ENCODE measurements at places on chromosomes 16 and 17.

DNA sequence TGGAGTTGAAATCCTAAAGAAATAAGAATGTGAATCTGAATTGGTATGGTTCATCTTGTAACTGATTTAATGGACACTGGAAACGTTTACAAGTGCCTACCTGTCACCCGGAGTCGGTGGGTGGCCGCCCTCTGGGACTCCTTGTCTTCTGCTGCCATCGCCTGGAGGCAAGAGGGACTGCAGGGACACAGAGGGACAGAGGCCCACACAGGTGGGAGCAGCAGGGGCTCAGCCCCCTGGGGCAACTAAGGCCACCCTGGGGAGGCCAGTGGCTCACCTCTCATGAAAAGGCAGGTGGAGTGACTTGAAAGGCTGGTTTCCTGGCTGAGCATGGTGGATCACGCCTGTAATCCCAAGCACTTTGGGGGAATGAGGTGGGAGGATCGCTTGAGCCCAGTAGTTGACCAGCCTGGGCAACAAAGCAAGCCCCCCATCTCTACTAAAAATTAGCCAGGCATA, 23.2 kb downstream of the TMEM92 start:
- DNase-seq: peak; percentile 67

DNA sequence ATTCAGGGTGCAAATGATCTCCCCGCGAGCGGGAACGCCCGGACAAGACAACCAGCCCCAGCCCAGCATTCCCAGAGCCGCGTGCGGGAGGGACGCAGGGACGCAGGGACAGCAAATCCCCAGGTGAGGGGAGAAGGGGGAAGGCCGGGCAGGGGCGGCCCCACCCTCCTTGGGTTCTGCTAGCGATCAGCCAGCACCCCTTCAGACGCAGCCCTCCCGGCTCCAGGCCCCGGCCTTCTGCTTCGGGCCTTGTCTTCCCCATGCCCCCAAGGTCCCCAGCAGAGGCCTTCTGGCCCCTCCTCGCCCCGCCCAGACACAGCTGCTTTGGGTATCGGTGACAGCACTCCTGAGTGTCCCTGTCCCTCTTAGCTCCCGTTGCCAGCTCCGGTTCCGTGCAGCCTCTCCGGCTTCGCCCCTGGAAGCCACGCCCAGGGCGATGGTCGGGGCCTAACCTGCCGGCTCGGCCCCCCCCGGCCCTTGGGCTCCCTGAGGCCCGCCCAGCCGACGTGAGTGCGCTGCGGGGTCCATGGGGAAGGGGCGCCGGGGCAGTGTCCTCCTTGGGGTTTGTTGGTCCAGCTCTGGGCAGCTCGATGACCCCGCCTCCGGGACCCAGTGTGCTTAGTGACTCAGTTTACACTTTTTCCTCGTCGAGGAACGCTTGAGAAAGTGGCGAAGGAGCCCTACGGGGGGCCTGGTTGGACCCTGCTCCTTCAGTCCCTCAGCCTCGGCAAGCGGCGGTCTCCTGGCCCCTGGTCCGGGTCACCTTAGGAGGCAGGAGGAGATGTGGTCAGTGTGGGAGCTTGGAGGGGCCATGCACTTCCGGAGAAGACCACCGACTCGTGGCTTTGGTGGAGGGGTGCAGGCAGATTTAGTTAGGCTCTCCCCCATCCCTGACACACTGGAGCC, 50.5 kb upstream of the AMZ2 start:
- DNase-seq: no peak

- DNase-seq: no peak
Observed at GRCh38 chr17:83186751-83187421, 107.5 kb downstream of the METRNL start.

GRCh38 chr16:24906199-24906808, 60.5 kb downstream of the SLC5A11 start:
- DNase-seq: no peak

- DNase-seq: no peak
Observed at GRCh38 chr16:79912592-79913310, 312.2 kb upstream of the MAF start.

GRCh38 chr17:27417596-27418365, 38.5 kb upstream of the KSR1 start:
- no peak for DNase-seq
